HuH-7 (cell line): ENCODE measurements at places on chromosomes 5 and 9.

DNA sequence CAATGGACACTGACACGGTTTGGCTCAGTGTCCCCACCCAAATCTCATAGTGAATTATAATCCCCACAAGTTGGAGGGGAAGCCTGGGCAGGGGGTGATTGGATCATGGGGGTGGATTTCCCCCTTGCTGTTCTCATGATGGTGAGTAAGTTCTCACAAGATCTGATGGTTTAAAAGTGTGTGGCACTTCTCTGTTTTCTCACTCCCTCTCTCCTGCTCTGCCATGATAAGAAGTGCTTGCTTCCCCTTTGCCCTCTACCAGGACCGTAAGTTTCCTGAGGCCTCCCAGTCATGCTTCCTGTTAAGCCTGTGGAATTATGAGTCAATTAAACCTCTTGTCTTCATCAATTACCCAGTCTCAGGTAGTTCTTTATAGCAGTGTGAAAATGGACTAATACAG lies 115.8 kb upstream of the KIF2A start:
- DNase-seq: no peak

- DNase-seq: no peak
Observed at GRCh38 chr9:78934880-78935279, 636.9 kb upstream of the TLE4 start.

- no peak for DNase-seq
Observed at GRCh38 chr9:104350541-104350940, 153.5 kb upstream of the OR13F1 start.

GRCh38 chr5:537621-538071 lies 13.4 kb upstream of the SLC9A3 start:
- no peak for DNase-seq

DNA sequence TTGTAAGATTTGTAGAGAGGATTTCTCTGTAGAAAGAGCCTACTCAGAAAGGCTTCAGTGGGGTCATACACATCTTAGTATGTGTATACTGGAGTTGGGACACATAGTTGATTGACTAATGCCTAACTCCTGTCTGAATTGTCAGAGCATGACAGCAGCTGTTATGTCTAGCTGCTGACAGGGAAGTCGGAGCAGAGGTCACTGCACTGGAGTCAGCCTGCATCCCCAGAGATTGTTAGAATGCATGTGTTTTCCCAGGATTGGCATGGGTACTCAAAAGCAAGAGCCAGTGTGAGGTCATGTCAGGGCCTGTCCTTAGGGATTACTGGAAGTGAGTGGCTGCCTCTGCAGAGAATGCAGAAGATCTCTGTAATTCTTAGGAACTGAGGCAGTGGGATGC lies 82.7 kb downstream of the ITGA1 start:
- DNase-seq: peak; percentile 4

DNA sequence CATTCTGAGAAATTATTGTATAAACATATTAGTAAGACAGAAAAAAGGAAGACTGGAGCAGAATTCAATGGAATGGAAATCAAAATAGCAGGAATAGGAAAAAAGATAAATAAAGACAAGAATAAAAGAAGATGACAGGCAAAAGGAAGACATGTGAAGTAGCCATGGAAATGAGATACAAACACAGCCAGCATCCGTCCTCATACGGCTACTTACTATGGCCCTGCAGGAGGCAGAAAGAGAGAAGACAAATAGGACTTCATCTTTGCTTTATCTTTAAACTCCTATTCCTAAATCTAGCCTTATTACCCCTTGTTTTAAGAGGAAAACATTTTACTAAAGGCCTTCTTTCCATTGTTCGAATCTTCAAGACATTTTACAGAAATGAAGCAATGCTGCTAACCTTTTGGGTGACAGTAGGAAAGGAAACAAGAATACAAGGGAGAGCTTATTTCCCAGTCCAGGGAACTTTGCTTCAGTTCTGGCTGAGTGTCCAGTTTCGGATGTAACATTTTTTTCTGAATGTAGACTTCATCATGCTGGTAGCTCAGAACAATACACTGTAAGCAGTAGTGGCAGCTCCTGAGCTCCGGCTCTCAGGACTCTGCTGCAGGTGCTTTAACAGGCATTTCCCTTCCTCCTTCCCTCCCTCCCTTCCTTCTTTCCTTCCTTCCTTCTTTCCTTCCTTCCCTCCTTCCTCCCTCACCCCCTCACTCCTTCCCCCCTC lies 106.4 kb upstream of the SLC12A2 start:
- no peak for DNase-seq

GRCh38 chr9:126661521-126662251 lies 48.0 kb downstream of the LMX1B start:
- peak; percentile 82 for DNase-seq

DNA sequence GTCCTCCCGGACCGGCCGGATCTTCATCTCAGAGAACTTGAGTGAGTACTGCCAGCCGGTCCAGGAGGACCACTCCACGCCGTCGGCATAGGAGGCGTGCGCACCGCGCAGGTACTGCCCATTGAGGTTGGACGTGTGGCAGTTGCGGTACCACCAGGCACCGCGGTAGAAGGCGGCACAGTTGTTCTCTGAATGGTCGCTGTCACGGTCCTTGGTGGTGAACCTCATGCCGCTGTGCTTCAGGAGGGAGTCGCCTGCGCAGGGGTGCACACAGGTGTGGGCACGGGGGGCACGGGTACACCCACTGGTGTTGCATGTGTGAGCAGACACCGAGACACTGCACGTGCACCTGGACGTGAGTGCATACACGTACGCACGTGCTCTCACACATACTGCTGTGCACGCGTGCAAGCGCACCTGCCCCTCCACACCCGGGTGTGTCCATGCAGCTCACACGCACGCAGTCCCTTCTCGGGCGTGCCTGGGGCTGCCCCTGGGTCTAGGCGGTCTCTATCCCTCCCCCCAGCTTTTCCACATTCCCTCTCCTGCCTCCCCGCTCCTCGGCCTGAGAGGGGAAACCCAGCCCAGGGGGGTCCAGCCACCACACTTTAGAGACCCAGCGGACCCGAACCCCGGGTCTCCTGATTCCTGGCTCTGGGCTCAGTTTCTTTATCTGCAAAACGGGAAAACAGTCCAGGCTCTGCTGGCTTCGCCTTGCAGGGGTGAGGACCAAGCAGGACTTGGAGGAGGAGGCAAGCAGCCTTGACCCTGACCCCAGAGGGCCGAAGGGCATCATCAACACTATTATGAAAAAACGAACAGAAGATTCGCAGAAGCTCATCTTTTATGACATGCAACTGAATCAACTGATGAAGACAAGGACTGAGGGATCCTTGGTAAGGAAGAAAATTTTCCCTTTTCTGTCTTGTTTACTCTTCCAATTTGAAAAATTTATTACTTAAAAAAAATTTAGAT lies 7.7 kb upstream of the QRFP start:
- no peak for DNase-seq

DNA sequence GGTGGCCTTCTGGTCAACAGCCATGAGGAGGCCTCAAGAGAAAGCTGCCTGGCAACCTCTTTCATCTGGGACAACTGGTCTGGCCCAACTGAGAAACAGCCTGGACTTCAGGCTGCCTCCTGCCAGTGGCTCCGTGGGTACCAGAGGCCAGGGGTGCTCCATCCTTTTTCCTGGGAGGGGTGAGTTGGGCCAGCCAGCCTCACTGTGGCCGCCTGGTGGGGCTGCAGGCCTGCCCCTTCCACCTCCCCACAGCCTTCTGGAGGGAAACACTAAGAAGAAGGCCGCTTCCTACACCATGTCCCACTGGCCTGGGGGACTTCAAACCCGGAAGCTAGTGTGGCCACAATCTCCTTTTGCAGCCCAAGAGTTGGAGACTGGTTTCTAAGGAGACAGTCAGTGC lies 13.8 kb upstream of the NKD2 start:
- DNase-seq: no peak

DNA sequence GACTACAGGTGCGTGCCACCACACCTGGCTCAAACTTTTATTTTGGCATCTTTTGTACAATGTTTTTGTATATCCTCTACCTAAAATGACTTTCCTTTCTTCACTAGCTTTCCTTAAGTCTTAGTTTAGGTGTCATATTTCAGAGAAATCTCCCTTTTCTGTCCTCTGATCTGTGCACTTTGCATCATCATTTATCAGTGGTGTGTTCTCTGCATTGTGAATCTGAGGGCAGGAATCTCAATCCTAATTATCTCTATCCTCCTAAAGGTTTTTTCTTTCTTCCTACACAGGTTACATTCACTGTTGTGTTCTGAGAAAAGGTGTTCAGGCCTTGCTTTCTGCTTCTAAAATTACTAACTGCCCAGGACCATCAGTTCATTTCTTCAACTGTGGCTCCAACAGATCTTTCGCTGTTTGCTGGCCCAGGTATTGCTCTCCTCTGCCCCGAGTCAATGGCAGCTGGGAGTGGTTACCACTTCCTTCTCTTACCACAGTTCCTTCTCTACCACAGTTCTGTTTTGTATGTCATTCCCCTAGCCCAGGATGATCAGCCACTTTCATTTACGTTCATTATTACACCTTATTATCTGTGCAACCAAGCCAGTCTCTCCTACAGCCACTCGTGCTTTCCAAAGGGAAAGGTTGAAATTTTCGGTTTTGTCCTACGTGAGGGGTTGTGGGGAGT lies 14.0 kb downstream of the TGFBR1 start:
- DNase-seq: no peak

DNA sequence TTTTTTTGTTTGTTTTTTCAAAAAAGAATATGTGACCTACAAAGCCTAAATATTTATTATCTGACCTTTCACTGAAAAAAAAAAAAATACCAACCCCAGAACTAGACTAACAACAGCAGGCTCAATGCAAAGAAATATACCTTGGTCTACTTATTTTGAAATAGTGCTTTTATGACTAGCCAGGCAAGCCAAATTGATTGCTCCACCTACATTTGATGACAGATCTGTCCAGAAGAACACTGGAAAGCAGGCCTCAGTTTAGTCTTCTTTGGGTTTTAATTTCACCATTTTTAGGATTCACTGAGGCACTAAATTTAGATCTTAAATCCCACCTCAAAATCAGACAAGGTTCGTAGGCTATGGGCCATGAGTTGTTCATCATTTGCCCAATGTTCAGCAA lies 97.3 kb downstream of the PLPP1 start:
- no peak for DNase-seq

- no peak for DNase-seq
Observed at GRCh38 chr5:179301796-179302195, 43.5 kb downstream of the ADAMTS2 start.

- no peak for DNase-seq
Observed at GRCh38 chr9:95623640-95624039, 106.9 kb upstream of the PTCH1 start.

DNA sequence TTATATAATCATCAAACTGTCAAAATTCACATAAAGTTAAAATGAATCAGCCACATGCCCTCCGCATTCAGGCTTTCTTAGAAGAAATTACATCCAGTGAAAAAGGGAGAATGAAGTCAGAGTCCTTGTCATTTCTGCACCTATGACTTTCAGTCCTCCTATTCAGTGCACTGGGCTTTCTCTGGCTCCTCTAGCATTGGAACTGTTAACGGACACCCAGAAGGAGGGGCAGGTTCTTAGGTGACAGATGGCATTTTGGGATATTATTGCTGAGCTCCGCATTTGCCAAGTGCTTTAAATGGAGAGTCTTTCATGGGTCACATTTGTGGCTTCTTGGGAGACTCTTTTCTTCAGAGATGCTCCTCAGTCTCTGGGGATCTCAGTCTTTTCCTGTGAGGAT lies 40.0 kb downstream of the ADAMTS19 start:
- DNase-seq: no peak

GRCh38 chr5:173091981-173092380 lies 35.8 kb downstream of the CREBRF start:
- DNase-seq: no peak

DNA sequence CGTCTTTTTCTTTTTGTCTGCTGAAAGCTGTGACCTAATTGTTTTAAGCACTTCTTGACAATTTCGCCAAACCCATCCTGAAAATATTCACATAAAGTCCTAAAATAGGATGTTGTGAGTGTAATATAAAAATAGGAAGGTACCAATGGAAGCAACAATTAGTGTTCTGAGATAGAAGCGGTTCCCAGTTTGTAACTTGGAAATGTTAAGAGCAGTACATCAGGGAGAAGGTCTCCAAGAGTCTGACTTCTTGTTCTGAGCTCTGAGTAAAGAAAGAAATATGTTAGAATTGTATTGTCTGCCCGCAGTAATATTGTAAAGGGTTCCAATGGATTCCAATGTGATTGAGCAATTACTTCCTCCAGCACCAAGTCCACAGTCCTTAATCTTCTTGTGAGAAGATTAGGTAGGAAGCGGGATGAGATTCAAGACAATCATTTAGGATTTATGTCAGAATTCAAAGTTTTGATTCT lies 3.9 kb downstream of the VCAN start:
- DNase-seq: no peak

DNA sequence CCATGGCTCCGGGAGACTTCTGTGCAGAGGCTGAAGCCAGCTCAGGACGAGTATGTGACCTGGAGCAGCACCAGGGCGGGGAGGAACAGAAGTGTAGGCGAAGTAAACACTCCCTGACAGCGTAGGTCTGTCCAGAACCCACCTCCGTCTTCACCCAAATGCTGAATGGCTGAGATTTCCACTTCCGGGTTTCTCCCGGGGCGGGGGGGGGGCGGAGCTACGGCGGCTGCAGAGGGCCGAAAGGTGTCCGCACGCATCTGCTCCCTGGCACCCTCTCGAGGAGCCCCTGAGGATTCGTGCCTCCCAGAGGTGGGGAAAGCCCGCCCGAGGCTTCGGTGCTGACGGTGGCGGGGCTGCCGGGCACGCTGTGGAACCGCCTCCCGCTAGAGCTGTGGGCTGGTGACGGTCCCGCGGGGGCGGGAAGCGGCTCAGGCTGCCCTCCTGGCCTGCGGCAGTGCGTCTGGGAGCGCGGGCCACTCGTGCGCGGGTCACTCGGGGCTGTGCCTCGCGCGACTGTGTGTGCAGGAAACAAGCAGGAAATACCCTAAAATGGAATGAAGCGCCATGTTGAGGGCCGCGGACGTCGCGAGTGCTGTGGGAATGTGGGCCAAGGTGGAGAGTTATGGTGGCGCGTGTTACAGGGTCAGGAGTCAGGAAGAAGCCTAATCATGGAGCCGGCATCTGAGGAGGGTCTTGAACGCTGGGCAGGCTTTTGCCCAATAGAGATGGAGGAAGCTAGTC lies 1425.4 kb downstream of the FOXD4L5 start:
- DNase-seq: no peak

DNA sequence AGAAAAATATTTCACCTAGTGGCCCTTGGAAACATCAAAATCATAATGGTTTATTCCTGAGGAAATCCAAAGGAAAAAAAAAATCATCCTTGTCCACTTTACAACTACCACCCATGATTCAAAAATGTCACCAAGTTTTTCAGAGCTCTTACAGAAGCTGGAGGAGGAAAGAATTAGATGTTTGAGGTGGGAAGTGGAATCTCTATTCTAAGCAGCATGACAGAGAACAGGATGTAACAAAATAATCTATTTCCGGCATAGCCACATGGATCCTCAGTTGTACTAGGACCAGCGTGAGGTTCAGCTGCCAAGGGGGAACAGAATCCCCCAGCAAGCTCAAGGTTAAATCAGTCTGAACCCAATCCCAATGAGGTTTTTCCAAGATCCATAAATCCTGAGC lies 40.2 kb downstream of the FBXW11 start:
- DNase-seq: no peak

GRCh38 chr5:7976411-7977190 lies 107.7 kb downstream of the MTRR start:
- no peak for DNase-seq
